ENCODE measurements at places on chromosomes 5 and 9. TPM values are rescaled to one million over a fixed set of nuclear protein-coding genes. Genes with fewer than 3 reads are reported as not detected.

- DNase-seq: no peak
These were observed 309.9 kb upstream of the ST8SIA4 start for GRCh38 chr5:101212942-101213514.

DNA sequence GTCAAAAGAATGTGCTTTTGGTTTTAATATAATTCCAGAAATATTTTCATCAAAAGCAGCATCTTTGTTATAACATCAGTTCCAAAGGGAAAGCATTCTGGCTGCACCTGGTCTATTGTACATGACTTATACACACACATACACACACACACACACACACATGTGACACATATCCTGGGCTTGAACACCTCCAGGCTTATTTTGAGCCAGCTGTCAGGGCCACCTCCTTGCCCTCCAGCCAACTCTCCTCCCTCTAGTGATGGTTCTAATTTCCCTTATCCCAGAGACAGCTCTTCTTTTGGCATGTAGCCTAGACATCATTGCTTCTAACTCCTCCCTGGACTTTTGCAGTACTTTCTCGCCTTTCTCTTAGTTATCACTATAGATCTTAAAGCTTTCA lies 115.0 kb downstream of the PIK3R1 start:
- no peak for DNase-seq

GRCh38 chr9:99773468-99774138 lies 48.1 kb upstream of the NR4A3 start:
- DNase-seq: no peak

DNA sequence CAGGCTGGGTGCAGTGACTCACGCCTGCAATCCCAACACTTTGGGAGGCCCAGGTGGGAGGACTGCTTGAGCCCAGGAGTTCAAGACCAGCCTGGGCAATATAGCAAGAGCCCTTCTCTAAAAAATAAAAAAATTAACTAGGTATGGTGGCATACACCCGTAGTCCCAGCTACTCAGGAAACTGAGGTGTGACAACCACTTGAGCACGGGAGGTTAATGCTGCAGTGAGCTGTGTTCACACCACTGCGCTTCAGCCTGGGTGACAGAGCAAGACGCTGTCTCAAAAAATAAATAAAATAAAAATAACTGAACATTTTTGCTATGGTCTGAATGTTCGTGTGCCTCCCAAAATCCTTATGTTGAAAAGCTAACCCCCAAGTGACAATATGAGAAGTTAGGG lies 24.5 kb downstream of the AGTPBP1 start:
- DNase-seq: no peak

GABRA6 gene
- not detected for polyA plus RNA-seq
